Bronchus fibroblast of lung (primary cell): ENCODE measurements at places on chromosomes 2 and 18. TPM values are rescaled to one million over a fixed set of nuclear protein-coding genes. Genes with fewer than 3 reads are reported as not detected.

Gene IFIH1
- total RNA-seq: 3.3 and 4.7 TPM in 2 replicates

Gene PRKAG3
- not detected in 2 replicates for total RNA-seq

Gene BCL11A
- total RNA-seq: 0.15 and 0.17 TPM in 2 replicates

Gene FAM110C
- not detected in 2 replicates for total RNA-seq

Gene ONECUT2
- total RNA-seq: under 0.01 TPM in 2 replicates

Gene MROH2A
- not detected in 2 replicates for total RNA-seq

Gene LPIN2
- total RNA-seq: 22.9 and 28.7 TPM in 2 replicates

Gene HOXD4
- not detected in 2 replicates for total RNA-seq

Gene CPO
- not detected in 2 replicates for total RNA-seq

Gene MEIS1
- total RNA-seq: 40.2 and 44.3 TPM in 2 replicates

Gene RBKS
- 0.89 and 1.2 TPM in 2 replicates for total RNA-seq

Gene ST6GAL2
- total RNA-seq: under 0.01 TPM in 2 replicates

Gene TMEM247
- not detected in 2 replicates for total RNA-seq

Gene DNAJC27
- total RNA-seq: 1.0 and 2.9 TPM in 2 replicates

Gene PSMG2
- 74.0 and 86.8 TPM in 2 replicates for total RNA-seq

Gene UGT1A5
- not detected in 2 replicates for total RNA-seq

Gene LGALSL
- 2.0 and 3.6 TPM in 2 replicates for total RNA-seq

Gene TRAPPC12
- 61.4 and 65.0 TPM in 2 replicates for total RNA-seq
